Cardiac muscle cell (in vitro differentiated cells and primary cell): ENCODE measurements at places on chromosomes 3 and 15. TPM values are rescaled to one million over a fixed set of nuclear protein-coding genes. Genes with fewer than 3 reads are reported as not detected.

GRCh38 chr15:80730926-80731325 is 35.8 kb downstream of the ABHD17C start:
- no peak overlapping the region for H3K27ac ChIP-seq
- H3K36me3 ChIP-seq, result no peaks in the 10 kb centered on the region
- H3K27me3 ChIP-seq, result no peaks in the 10 kb centered on the region
- no peak for DNase-seq
- peaks cover 9% of the 10 kb centered on the region for H3K4me1 ChIP-seq
- H3K4me3 ChIP-seq, result no peak overlapping the region

The RASL12 gene
- total RNA-seq, result 7.0 and 38.2 TPM in 2 replicates

DNA sequence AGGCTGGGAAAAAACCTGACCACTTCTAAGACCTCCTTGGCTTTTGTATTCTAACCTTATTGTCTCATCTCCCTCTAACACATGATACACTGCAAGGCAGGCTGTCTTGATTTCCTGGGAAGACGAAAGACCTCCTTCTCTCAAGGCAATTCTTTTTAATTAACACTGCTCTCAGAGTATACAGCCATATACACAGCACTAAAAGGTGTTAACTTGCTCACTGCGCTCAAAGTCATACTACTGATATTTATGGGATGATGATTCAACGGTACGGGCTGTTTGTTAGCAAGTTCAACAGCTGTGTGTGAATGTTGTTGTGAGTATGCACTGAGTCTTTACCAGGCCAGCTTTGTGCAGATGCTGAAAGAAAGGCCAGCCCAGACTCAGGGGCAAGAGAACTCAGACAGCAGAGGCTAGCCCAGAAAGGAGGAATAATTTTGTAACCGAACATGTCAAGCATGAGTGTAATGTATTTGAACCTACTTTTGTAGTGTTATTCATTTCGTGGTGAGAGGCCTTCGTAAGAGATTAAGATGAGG is 229.9 kb downstream of the IL5RA start:
- no peak overlapping the region for H3K27ac ChIP-seq
- H3K27me3 ChIP-seq, result no peaks in the 10 kb centered on the region
- no peak overlapping the region for H3K4me3 ChIP-seq

- no peaks in the 10 kb centered on the region for H3K27me3 ChIP-seq
- DNase-seq, result peak; percentile 10
- H3K4me1 ChIP-seq, result no peaks in the 10 kb centered on the region
- no peak overlapping the region for H3K27ac ChIP-seq
Measured at GRCh38 chr3:173709026-173709425, 311.5 kb downstream of the NLGN1 start.

GRCh38 chr3:181629029-181629428 is 82.7 kb upstream of the SOX2 start:
- DNase-seq, result no peak
- no peaks in the 10 kb centered on the region for H3K27me3 ChIP-seq
- H3K27ac ChIP-seq, result no peak overlapping the region

DNA sequence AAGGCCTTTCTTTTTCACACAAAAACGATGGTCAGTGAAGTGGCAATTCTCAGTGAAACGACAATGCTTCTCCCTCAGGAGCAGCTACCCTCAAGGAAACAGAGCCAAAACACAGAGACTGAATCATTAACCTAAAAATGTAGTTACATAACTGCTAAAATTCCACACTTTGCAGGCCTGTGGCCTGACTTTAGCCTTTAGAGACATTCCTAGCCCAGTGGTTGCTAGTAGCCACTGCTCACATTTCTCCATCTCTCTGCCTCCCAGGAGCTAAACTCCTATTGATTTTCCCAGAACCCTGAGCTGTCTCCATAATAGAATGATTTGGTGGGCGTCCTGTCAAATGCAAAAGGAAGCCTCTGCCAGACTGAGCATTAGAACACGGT is 630.1 kb upstream of the KCNMB2 start:
- H3K4me3 ChIP-seq, result no peak overlapping the region
- H3K36me3 ChIP-seq, result no peaks in the 10 kb centered on the region
- no peak overlapping the region for H3K27ac ChIP-seq
- no peaks in the 10 kb centered on the region for H3K4me1 ChIP-seq

GRCh38 chr3:146496726-146497125 is 27.4 kb upstream of the PLSCR2 start:
- H3K27me3 ChIP-seq, result no peaks in the 10 kb centered on the region
- no peak for DNase-seq
- no peak overlapping the region for H3K27ac ChIP-seq
- no peaks in the 10 kb centered on the region for H3K4me1 ChIP-seq
- H3K4me3 ChIP-seq, result no peak overlapping the region

DNA sequence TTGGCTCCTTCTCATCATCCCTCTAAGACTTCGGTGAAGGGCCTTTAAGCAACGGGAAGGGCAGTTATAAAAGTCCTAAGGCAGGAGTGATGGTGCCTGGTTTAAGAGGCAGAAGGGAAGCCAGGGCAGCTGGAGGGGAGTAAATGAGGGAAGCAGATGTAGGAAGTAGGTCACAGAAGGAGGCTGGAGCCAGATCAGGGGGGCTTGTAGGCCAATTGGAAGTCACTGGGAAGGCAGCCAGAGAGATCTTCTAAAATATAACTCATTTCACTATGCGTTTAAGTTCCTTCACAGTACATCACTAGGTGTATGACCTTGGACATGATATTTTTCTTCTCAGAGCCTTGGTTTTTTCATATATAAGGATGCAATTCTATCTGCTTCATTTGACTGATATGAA is 94.7 kb downstream of the MYH15 start:
- no peaks in the 10 kb centered on the region for H3K36me3 ChIP-seq
- H3K27me3 ChIP-seq, result no peaks in the 10 kb centered on the region
- H3K27ac ChIP-seq, result no peak overlapping the region
- no peaks in the 10 kb centered on the region for H3K4me1 ChIP-seq
- H3K4me3 ChIP-seq, result no peak overlapping the region

- no peaks in the 10 kb centered on the region for H3K36me3 ChIP-seq
- H3K27me3 ChIP-seq, result no peaks in the 10 kb centered on the region
- DNase-seq, result no peak
- H3K4me1 ChIP-seq, result no peaks in the 10 kb centered on the region
- H3K27ac ChIP-seq, result no peak overlapping the region
Measured at GRCh38 chr15:71094137-71094536, 21.1 kb upstream of the THSD4 start.

DNA sequence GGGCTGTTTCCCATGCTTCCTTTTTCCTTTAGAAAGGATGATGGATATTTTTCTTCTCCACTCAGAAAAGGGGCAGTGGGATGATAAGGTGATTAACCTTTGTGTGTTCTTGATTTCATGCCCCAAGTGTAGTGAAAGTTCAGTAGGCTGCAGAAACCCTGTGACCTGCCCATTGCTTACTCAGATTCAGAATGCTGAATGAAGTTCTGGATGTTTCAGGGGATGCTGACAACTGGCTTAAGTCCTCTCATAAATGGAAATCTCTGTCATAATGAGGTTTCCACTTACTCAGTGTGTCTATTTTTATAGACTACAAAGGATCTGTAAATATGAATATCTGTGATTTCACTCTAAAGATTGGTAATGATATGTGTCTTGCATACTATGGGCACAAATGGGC is 471.3 kb upstream of the TPRG1 start:
- H3K27ac ChIP-seq, result no peak overlapping the region
- no peaks in the 10 kb centered on the region for H3K36me3 ChIP-seq
- DNase-seq, result no peak
- no peaks in the 10 kb centered on the region for H3K4me1 ChIP-seq
- no peak overlapping the region for H3K4me3 ChIP-seq
- H3K27me3 ChIP-seq, result no peaks in the 10 kb centered on the region

GRCh38 chr3:154161806-154162205 is 40.6 kb downstream of the ARHGEF26 start:
- no peaks in the 10 kb centered on the region for H3K27me3 ChIP-seq
- no peaks in the 10 kb centered on the region for H3K36me3 ChIP-seq
- DNase-seq, result no peak
- no peak overlapping the region for H3K4me3 ChIP-seq
- no peaks in the 10 kb centered on the region for H3K4me1 ChIP-seq

- no peak overlapping the region for H3K4me3 ChIP-seq
- H3K27me3 ChIP-seq, result no peaks in the 10 kb centered on the region
- no peaks in the 10 kb centered on the region for H3K36me3 ChIP-seq
- no peaks in the 10 kb centered on the region for H3K4me1 ChIP-seq
- H3K27ac ChIP-seq, result no peak overlapping the region
Measured at GRCh38 chr3:195015021-195015420, 255.9 kb downstream of the XXYLT1 start.

- no peak overlapping the region for H3K27ac ChIP-seq
- no peaks in the 10 kb centered on the region for H3K36me3 ChIP-seq
- H3K27me3 ChIP-seq, result no peaks in the 10 kb centered on the region
- H3K4me3 ChIP-seq, result no peak overlapping the region
- DNase-seq, result no peak
- no peaks in the 10 kb centered on the region for H3K4me1 ChIP-seq
Measured at GRCh38 chr3:118626453-118626852, 408.2 kb downstream of the IGSF11 start.

The CLSTN2 gene
- total RNA-seq, result 5.0 and 7.0 TPM in 2 replicates

GRCh38 chr3:117454254-117454653 is 744.7 kb downstream of the TUSC7 start:
- no peak for DNase-seq
- no peak overlapping the region for H3K4me3 ChIP-seq
- no peaks in the 10 kb centered on the region for H3K4me1 ChIP-seq

The ERC2 gene
- 8.5 and 29.0 TPM in 2 replicates for total RNA-seq

DNA sequence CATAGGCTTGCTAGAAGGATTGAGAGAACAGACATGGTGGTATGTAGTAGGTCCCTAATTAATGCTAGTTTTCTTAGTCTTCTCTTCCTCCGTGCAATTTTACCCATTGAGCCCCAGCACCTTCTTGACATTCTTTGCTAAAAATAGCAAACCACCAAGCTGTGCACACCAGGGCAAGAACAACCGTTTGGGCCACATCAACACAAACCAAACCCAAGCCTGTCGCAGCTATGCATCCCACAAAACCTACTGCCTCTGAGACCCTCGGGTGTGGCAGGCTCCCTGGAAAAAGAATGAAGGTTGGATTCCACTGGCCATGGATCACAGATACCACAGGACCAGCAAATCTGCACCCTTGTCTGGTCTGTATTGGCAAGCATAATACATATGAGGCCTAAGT is 27.1 kb downstream of the HEG1 start:
- no peaks in the 10 kb centered on the region for H3K27me3 ChIP-seq
- no peak overlapping the region for H3K4me3 ChIP-seq
- H3K36me3 ChIP-seq, result peaks cover 14% of the 10 kb centered on the region

DNA sequence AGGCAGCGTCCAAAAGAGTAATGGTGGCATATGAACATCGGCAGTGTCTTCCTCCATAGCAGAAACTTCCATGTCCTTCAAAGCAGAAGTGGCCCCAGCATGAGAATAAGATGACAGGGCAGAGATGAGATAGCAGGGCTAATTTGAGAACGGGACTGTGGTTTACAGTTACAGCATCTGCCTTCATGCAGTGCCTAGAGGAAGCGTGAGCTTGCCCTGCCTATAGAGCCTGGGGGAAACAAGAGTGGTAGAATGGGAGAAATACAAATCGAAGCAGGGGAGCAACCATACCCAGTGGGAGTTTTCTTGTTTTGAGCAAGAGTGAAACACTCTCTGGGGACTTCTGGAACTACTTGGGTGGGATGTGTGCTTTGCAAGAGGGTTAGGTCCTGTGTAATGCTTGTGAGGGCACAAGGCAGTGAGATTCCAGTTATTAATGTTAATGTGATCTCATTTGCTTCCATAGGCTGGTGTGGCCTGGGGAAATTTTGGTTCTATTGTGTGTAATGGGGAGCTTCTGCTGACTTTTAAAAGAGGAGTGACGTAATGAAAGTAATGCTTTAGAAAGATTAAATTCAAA is 616.9 kb downstream of the ZIC1 start:
- peak; percentile 17 for DNase-seq
- H3K36me3 ChIP-seq, result no peaks in the 10 kb centered on the region
- H3K4me3 ChIP-seq, result no peak overlapping the region
- H3K4me1 ChIP-seq, result peaks cover 6% of the 10 kb centered on the region

GRCh38 chr3:122921791-122922651 is 105.5 kb downstream of the SEMA5B start:
- H3K27me3 ChIP-seq, result peaks cover 46% of the 10 kb centered on the region
- peak; percentile 27 for DNase-seq
- H3K27ac ChIP-seq, result no peak overlapping the region
- H3K36me3 ChIP-seq, result no peaks in the 10 kb centered on the region
- peaks cover 2% of the 10 kb centered on the region for H3K4me1 ChIP-seq

GRCh38 chr3:18124501-18124900 is 300.6 kb downstream of the SATB1 start:
- DNase-seq, result peak; percentile 60
- H3K36me3 ChIP-seq, result no peaks in the 10 kb centered on the region
- no peaks in the 10 kb centered on the region for H3K27me3 ChIP-seq
- no peak overlapping the region for H3K4me3 ChIP-seq
- H3K4me1 ChIP-seq, result no peaks in the 10 kb centered on the region
- H3K27ac ChIP-seq, result no peak overlapping the region

GRCh38 chr3:77599948-77600347 is 560.0 kb downstream of the ROBO2 start:
- no peak overlapping the region for H3K27ac ChIP-seq
- no peak for DNase-seq
- no peaks in the 10 kb centered on the region for H3K4me1 ChIP-seq
- no peaks in the 10 kb centered on the region for H3K27me3 ChIP-seq
- H3K36me3 ChIP-seq, result no peaks in the 10 kb centered on the region
- H3K4me3 ChIP-seq, result no peak overlapping the region

- peaks cover 10% of the 10 kb centered on the region for H3K4me1 ChIP-seq
- no peaks in the 10 kb centered on the region for H3K27me3 ChIP-seq
- no peak for DNase-seq
- H3K4me3 ChIP-seq, result no peak overlapping the region
Measured at GRCh38 chr3:77459926-77460325, 420.0 kb downstream of the ROBO2 start.

The SYNPR gene
- 0.36 and 0.60 TPM in 2 replicates for total RNA-seq

- peaks cover 53% of the 10 kb centered on the region for H3K4me1 ChIP-seq
- DNase-seq, result no peak
- no peak overlapping the region for H3K4me3 ChIP-seq
Measured at GRCh38 chr15:98699591-98700424, 51.5 kb downstream of the IGF1R start.

GRCh38 chr3:150059729-150060128 is 89.0 kb upstream of the PFN2 start:
- no peak overlapping the region for H3K27ac ChIP-seq
- H3K4me3 ChIP-seq, result no peak overlapping the region
- no peak for DNase-seq
- H3K4me1 ChIP-seq, result no peaks in the 10 kb centered on the region
- no peaks in the 10 kb centered on the region for H3K36me3 ChIP-seq

DNA sequence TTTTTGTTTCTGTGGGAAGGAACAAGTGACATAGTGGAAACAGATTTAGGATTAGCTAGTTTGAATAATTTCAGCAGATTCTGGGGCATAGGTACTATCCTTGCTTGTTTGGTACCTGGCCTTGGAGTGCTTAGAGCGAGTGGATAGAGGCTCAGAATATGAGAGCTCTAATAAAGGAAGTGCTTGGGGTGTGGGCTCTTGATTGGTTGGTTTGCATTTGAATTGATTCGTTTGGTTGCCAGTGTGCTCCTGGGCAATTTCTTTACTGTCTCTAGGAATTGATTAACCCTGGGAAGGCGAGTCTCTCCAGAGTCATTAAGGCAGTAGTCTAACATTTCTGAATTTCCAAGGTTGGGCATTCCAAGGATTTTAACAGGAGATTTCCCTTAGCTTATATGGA is 98.0 kb downstream of the DTWD1 start:
- H3K4me1 ChIP-seq, result no peaks in the 10 kb centered on the region
- no peaks in the 10 kb centered on the region for H3K27me3 ChIP-seq
- H3K4me3 ChIP-seq, result no peak overlapping the region
- H3K27ac ChIP-seq, result no peak overlapping the region
- no peak for DNase-seq

GRCh38 chr3:190575437-190576185 is 61.7 kb downstream of the IL1RAP start:
- H3K27me3 ChIP-seq, result no peaks in the 10 kb centered on the region
- no peak overlapping the region for H3K27ac ChIP-seq
- H3K4me3 ChIP-seq, result no peak overlapping the region
- H3K36me3 ChIP-seq, result no peaks in the 10 kb centered on the region
- DNase-seq, result no peak
